Fibroblast of lung (primary cell): ENCODE measurements at places on chromosomes 11 and 22.

GRCh38 chr11:75344186-75344585, 7.3 kb downstream of the ARRB1 start:
- DNase-seq = no peak

GRCh38 chr11:131816051-131816450, 445.6 kb downstream of the NTM start:
- DNase-seq = no peak

DNA sequence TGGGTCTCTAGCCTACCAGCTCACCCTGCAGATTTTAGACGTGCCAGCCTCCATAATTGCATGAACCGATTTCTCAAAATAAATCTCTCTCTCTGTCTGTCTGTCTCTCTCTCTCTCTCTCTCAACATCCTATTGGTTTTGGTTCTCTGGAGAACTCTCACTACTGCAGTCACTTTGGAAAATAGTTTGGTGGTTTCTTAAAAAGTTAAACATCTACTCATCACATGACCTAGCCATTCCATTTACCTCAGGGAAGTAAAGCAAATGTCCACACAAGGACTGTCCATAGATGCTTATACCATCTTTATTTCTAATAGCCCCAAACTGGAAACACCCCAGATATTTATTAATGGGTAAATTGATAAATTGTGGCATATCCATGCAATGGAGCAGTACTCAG, 119.5 kb downstream of the SNX19 start:
- DNase-seq = no peak

DNA sequence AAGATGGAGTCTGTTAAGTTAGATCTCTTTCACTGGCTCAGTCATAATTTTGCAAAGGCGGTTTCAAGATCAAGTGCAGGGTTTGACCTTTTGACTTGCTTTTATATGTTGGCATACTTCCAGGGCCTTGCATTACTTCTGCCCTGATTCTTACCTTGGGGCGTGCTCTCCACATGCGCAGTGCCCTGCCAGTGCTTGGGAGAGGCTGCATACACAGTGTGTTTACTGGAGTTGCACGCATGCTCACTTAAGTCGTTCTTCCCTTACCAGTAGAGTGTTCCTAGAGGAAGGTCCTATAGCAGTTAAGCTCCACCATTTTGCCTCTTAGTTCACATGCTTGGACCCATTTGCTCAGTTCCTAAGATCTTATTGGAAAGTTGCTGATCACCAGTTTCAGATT, 21.0 kb upstream of the TMEM123 start:
- DNase-seq = no peak

DNA sequence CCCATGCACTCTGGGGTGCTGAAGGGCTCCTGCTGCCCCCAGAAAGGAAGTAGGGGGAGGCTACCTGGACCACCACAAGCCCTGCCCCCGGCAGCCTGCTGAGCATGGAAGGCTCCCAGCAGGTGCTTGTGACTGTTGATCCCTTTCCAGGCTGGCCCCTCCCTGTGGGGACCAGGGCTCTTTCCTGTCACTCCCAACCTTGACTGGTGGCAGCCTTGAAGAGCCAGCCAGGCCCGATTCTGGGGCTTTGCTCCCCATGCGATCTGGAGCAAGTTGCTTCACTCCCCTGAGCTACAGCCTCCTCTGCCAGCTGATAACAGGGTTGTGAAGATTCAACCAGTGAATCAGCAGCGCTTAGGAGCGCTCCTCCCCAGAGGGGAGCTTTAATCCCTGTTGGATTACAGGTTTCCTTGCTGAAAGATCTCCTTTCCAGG, 4.6 kb upstream of the CST6 start:
- no peak for DNase-seq
